T-helper 1 cell (primary cell): ENCODE measurements at places on chromosomes 16 and 17.

DNA sequence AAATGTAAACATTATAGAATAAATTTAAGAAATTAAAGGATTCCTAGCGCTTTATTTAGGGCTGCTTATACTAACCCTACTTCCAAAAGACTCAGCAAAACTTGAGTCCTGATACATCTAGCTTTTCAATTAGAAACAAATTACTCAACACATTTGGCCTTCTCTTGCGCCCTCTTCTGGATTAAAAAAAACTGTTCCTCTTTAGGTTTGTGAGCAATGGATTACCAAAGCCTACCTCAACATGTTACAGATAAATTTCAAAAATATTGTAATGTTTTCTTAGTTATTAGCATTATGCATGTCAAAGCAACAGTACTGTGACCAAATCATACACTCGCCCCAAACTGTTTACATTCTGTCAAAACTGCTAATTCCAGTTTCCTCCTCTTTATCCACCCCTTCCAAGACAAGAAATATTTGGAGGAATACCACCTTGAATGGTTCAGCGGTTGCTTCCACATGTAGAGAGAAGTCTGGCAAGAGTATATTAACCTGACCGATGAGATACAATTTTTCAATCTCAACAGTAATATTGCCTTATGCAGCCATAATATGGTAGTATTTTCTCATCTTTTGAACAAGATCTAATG, 2.7 kb downstream of the NUFIP2 start:
- DNase-seq: no peak

GRCh38 chr17:58980706-58981481, 125.8 kb downstream of the TRIM37 start:
- DNase-seq: no peak

DNA sequence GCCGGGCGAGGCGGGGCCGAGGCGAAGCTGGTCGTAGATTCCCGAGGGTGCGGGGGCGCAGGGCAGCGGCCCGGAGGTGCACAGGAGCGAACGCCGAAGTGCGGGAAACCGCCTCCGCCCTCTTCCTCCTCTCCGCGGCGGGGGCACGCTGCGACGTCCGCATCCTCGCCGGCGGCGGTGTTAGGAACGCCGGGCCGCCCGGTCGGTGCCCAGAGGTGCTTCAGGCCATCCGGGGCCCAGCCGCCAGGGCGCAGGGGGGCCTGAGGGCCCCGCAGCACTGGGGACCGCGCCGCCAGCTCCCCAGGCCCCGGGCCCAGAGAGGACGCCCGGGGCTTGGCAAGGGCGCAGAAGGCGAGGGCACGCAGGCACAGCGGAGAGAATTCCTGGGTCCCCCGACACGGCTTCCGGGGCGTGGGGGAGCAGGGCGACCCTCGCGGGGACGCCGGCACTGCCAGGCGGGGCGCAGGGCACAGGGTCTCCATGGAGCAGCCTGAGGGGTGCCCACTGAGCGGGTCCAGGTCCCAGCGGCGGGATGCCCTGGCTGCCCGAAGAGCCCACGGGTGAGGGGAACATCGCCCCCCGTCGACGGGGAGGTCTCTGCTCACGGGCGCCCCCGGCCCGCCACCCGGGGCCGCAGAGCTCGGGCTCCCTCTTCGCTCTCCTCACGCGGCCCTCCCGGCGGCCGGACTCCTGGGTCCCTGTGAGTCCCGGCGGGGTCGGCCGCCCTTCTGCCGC, 576 bp downstream of the EPOP start:
- no peak for DNase-seq

GRCh38 chr16:22217890-22218730, 12.0 kb downstream of the EEF2K start:
- no peak for DNase-seq

GRCh38 chr17:700504-701094, 14.0 kb downstream of the VPS53 start:
- no peak for DNase-seq

GRCh38 chr17:48632579-48633265, 6.6 kb upstream of the HOXB9 start:
- DNase-seq: no peak
